Anterior cingulate cortex (tissue), 58 donors: ENCODE measurements at places on chromosomes 7 and 10.

DNA sequence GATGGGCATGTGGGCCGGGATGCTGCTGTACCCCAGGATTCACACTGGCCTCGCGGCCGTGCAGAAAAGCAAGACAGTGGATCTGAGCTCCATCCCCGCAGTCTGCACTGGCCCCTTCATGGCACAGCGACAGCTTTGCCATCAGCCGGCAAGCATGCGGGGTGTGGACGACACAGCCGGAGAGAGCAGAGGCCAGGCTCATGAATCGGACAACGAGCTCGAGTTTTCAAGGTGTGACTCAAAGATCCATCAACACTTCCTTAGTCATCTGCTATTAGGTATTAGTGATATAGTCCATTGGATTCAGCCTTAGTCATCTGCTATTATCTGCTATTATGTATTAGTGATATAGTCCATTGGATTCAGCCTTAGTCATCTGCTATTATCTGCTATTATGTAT, 254.7 kb downstream of the KLF6 start:
- no peak for DNase-seq

- DNase-seq = no peak
Observed at GRCh38 chr10:104835422-104835821, 194.3 kb downstream of the SORCS3 start.

- no peak for DNase-seq
Observed at GRCh38 chr7:157001920-157002818, 8.3 kb downstream of the MNX1 start.

DNA sequence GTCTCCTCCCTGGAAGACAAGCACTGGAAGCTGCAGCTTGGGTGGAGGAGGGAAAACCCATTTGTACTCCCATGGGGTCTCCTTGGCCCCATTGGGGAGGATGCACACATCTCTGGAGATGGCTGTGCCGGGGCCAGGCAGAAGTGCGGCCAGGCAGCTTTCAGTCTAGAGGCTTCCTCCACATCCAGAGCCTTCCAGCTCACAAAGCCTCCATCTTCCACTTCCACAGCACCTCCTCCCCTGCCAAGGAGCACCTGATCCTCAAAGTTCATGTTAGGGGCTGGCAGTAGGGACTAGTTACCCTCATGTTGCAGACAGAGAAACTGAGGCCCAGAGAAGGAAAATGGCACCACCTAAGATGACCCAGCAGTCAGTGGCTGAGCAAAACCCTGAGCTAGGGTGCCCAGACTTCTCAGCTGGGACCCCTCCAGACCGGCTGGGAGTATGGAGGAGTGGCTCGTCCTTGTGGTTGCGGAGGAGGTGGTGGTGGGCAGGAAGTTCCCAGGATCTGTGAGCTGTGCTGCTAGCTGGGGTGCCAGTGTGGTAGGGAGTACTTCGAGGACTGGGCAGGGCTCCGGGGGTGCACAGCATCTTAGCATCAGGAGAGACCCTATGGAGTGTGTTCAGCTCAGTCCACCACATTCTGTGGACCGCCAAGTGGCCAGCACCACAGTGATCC, 44.2 kb downstream of the ADCYAP1R1 start:
- DNase-seq = no peak

DNA sequence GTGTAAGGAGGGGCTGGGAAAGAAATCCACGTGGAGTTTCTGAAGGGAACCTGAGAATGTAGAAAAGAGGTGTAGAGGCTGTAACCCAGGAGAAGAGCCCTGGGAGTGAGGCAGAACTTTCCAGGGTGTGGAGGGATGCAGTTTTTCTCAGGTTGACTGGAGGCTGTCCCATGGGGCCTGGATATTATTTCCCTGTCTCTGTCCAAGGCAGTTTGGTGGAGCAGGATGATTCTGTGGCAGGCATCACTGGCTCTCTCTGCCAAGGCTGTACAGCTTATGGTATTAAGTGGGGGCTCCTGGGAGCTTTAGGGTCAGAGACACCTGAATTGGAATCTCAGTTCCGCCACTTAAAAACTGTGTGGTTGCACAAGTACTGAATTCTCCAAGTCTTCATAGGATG, 81.6 kb downstream of the CHN2 start:
- DNase-seq = no peak

DNA sequence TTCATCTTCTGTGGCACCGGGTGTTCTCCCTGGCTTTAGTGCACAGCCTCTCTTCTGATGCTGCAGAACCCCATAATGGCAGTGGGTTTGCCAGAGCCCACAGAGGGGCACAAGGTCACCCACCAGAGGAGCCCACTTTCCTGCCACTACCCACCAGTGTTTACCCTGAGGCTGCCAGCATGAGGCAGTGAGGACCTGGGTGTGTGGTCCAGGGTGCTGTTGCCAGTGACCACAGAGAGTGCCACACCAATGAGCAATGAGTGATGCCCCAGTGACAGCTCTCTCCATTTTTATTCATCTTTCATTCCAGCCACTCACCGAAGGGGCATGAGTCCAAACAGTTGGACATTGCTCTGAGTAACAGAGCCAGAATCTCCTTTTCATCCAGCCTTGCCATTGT, 34.8 kb downstream of the MTURN start:
- DNase-seq = no peak

DNA sequence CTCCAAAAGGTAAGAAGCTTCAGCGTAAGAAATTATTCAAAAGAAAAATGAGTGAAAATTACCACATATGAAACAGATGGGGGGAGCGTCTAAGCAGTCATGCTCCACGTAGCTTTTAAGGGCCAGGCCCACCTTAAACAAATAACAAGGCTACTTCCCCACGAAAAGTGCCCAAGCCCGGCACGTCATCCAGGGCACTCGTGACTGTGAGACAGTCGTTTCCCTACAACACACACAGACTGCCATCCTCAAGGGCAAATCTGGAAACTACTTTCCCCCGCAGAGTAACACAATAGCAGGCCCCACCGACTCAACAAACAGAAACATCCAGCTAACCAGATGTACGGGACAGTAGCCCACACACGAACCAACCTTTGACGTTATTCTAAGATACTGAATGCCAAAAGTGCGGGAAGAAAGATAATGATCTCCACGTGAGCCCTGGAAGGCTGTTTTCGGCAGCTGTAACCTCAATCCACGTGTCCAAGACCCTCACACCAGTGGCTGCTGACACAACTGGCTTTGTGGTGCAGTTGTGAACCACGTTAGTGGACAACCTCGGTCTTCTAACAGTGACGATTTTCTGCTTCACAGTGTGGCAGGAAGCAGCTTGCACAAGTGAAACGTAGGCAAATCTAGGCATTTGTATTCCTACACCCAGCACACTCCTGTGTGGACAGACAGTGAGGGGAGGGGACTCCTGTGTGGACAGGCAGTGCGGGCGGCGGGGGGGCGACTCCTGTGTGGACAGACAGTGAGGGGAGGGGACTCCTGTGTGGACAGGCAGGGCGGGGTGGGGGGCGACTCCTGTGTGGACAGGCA, 251.7 kb downstream of the ZMYND11 start:
- DNase-seq = no peak

GRCh38 chr10:95330966-95331453, 40.2 kb upstream of the PDLIM1 start:
- no peak for DNase-seq

- no peak for DNase-seq
Observed at GRCh38 chr10:43395571-43396060, 13.4 kb downstream of the HNRNPF start.

- DNase-seq = no peak
Observed at GRCh38 chr10:68171539-68172080, 60.3 kb downstream of the ATOH7 start.

GRCh38 chr7:156816943-156817572, 75.9 kb downstream of the LMBR1 start:
- no peak for DNase-seq

DNA sequence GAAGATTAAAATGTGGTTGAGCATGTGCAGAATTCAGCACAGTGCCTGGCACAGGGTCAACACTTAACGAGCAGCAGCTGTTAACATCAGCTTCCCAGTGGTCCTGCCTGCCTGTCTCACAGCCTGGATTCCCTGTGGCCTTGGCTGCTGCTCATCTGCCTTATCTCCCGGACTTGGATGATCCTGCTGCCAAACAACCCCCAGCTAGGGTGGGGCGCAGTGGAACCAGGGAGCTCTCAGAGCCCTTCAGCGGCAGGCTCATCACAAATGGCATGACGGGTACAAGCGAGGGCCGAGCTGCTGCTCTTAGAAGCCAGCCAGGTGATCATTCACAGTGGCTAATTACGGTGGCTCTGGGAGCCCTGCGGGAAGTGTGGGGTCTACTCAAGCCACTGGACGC, 13.0 kb upstream of the SMARCD3 start:
- DNase-seq = no peak

- DNase-seq = no peak
Observed at GRCh38 chr10:76205361-76205760, 773.9 kb downstream of the LRMDA start.

GRCh38 chr7:107641676-107642075, 19.0 kb upstream of the SLC26A4 start:
- DNase-seq = no peak

DNA sequence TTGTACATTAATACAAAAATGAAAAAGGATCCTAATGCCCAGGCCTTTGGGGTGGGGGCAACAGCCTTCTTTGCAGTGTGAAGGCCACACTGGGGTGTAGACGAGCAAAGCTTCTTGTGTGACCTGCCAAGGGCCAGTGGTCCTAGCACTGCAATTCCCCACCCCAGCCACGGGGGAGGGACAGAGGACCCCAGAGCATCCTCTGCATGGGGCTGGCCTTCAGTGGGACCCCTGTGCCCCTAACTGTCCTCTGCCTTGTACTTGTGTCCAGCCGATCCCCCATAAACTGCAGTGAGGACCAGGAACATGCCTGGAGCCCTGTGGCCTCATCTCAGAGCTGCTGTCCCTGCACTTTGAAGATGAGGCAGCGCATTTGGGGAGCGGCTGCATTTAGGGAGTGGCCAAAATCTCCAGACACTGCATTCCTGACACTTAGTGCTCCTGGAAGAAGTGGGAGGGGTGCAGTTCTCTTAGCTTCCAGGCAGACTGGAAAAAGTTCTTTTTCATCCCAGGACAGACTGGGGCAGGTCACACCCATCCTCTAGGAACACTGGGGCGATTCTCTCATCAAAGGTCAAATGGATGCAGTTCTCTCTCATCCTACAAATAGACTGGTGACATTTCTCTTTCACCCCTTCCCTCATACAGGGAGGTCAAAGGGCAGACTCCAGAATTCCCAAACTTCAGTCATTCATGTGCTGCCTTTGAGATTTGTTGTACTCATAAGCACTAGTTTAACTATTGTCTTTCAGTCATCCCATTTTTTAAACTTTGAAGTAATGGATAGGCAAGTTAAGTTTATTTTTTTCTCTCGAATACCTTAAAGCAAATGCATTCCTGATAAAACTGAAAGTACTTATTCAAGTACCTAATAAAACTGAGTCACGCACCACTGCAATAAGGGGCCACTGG, 922 bp upstream of the MYO1G start:
- DNase-seq = no peak

- DNase-seq = no peak
Observed at GRCh38 chr10:63711361-63711760, 190.2 kb downstream of the REEP3 start.

GRCh38 chr10:120177330-120177729, 279.7 kb upstream of the PLPP4 start:
- DNase-seq = no peak

DNA sequence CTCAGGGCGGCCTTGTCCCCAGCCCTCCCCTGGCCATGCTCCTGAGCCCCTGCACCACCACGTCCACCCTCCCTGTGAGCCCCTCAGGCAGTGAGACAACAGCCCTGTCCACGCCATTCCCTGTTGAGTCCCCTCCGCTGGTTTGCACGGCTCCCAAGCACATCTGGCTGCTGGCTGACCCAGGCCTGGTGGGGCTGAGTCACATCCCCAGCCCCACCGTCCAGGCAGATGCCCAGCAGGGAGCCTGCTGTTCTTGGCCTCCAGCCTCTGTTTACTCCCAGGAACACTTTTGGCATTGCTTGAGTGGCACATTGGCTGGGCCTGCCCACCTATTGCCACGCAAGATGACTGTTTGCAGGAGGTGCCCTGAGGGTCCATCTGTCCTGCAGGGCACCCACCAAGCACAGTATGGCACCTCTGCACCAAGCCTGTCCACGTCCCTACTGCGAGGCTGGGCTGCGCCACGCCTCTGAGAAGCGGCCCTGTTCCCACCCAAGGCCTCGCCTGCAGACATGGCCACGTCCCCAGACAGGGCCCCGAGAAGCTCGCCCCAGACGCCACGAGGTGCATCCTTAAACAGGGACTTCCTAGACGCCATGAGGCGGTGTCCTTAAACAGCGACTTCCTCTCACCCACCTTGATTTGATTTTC, 48.4 kb upstream of the INPP5A start:
- DNase-seq = no peak

GRCh38 chr10:3139216-3139910, 33.2 kb downstream of the PITRM1 start:
- DNase-seq = no peak

DNA sequence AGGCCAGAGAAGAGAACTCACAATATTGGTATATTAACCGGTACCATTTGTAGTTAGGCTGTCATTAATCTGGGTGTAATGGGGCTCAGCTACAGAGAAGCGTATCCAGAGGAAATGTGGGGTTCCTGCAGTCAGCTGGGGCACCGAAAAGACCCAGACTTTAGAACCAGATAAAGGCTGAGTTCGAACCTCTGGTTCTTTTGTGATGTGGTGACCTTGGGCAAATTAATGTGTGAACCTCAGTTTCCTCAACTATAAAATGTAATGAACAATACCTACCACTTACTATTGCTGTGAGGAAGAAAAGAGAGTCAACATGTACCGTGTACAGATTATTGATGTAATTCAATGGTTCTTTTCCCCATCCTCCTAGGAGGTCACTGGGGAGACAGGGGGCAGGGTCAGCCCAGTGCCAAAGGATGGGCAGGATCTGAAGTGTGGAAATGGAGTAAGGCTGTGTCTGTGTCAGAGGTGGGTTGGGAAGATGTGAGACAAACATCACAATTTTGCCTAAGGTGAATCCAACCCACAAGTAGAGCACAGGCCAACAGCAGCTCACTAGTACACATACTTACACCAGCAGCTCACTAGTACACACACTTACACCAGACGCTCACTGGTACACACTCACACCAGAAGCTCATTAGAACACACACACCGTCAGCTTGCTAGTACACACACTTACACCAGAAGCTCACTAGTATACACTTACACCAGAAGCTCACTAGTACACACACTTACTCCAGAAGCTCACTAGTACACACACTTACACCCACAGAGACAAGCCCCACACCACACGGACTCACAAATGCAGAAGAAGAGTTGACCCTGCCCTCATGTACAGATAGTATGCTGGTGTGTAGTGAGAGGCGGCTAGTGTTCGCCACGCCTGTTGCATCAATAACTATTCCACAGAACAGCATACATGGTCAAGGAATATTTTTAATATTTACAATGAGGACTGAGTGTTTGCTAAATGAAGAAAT, 28.0 kb downstream of the PRSS2 start:
- DNase-seq = no peak
